ENCODE measurements at places on chromosomes 16 and 17.

GRCh38 chr17:15303268-15303667, 38.1 kb downstream of the TEKT3 start:
- no peak for DNase-seq

DNA sequence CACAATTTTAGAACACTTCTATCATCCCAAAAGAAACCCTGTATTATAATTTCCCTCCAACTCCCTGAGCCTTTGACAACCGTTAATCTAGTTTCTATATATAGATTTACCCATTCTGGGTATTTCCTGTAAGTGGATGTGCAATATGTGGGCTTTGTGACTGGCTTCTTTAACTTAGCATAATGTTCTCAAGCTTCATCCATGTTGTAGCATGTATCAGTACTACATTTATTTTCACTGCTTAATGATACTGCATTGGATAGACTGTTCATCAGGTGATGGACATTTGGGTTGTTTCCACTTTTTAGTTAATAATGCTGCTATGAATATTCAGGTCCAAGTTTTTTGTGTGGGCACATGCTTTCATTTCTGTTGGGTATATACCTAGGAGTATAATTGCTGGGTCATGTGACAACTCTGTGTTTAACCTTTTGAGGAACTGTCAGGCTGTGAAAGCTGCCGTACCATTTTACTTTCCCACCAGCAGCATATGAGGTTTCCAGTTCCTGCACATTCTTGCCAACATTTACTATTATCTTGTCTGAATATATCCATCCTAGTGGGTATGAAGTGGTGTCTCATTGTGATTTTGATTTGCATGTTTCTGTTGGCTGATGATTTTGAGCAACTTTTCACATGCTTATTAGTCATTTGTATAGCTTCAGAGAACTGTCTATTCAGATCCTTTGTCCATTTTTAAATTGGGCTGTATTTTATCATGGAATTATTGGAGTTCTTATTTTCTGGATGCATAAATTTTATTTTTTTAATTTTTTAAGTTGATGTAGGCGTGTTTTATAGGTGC, 16.4 kb downstream of the REXO5 start:
- DNase-seq: no peak

- DNase-seq: no peak
These were observed 4.3 kb upstream of the HSF5 start for GRCh38 chr17:58492238-58493121.

- DNase-seq: no peak
These were observed 415.1 kb upstream of the DYNLRB2 start for GRCh38 chr16:80125677-80126076.

- no peak for DNase-seq
These were observed 80.3 kb upstream of the PSMD7 start for GRCh38 chr16:74216319-74216718.

GRCh38 chr17:4899341-4900230, at the start of gene C17orf107:
C17orf107 (plus strand) TSS chr17:4899536; CDS start chr17:4899763, 227 bp downstream.
- peak; percentile 95 for DNase-seq

DNA sequence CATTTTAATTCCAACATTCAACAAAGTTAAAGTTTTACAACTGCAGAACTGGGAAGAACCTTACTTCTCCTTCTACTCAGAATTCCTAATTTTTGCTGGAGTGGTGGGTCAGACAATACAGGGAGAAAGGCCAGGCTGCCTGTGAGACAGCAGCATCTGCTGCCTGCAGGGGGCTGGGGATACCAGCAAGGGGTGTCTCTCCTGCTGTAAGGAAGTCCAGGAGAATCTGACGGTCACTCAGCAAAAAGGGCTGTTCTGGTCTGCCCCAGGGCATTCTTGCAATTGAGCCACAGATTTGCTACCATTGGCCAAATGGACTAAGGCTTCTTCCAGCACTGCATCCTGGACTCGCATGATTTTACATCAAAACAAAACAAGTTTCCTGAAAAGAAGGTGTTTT, 426.6 kb upstream of the CDH11 start:
- DNase-seq: no peak

DNA sequence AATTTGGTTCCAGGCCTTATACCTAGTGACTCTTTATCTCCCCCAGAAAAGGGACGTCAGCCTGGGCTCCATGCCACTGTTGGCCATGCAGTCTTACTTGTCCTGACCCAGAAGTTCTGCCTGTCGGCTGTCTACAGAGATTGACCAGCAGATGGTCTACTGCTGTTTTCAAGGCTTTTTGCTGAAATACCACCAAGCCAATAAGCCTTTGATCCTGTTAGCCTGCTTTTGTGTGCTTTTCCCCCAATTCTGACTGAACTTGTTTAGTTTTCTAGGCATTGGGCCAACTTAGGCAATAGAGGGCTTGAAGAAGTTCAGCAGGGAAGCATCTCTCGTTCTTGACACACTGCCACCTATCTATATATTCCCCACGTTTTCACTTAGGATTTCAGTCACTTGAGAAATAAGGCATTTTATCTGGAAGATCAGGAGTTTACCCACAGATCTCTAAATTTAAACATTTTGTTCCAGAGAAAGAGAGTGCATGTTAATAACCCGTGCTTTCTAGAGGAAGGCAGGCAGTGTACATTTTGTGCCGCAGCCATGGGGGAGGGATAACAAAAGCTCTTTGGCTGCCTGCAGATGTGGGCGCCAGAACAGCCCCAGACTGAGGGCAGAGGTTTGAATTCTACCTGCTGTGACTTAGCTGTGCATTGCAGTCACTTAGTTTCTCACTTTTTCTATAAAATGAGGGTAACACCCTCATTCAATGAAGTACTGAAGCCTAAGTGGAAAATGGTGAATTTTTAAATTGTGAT, 12.3 kb upstream of the CARMIL2 start:
- no peak for DNase-seq

- DNase-seq: no peak
These were observed 20.5 kb upstream of the ERN1 start for GRCh38 chr17:64150237-64151015.

GRCh38 chr17:7340179-7340578, 3.9 kb downstream of the ACAP1 start:
- DNase-seq: no peak

- DNase-seq: no peak
These were observed 21.5 kb upstream of the KCNJ16 start for GRCh38 chr17:70053241-70054234.

DNA sequence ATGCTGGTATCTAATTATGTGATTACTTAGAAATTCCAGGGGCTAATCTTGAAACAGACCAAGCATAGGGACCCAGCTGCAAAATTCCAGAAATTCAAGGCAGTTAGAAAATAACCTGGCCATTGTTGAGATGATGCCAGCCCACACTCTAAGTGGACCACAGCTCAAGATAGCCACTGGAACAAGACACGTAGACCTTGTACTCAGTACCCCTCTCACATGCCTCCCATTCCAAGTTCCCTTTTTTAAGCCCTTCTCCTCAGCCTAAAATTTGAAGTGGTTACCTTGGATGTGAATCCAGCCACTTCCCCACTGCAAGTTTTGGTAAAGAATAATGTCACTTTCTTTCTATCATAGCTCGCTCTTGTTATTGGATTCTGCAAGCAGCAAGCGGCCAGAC, 4.1 kb upstream of the ZNF19 start:
- DNase-seq: no peak

- DNase-seq: no peak
These were observed 92.1 kb downstream of the CACNG1 start for GRCh38 chr17:67136191-67137025.

DNA sequence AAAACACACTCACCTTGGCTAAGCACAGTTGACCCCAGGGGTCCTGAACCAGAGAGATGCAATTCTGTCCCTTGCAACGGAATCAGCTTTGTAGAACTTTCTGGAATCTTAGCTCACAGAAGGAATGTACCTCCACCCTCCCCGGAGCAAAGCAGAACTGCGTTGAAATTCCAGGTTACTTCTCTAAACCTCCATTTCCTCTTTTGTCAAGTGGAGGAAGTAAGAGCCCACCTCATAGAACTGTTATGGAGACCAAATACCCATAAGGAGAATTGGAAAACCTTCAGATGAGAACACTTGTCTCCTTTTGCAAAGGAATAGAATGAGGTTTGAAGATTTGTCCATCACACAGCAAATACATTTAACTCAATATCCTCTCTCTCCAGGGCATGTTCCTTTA, 86.6 kb upstream of the RBBP6 start:
- DNase-seq: no peak

DNA sequence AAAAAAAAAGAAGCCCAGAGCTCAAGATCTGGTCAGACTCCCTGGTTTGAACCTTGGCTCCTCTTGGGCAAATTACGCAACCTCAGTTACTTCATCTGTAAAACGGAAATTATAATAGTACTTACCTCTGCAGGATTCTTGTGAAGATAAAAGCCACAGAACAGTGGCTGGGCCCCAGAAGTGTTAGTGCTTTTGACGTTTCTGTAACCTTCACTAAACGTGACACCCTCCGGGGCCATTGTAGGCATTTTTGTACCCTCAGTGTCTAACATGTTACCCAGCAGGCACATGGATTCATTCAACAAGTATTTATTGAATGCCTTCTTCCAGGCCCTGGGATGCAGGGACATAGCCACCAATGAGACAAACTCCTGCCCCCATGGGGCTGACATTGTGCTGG, 58.0 kb downstream of the PITPNC1 start:
- peak; percentile 79 for DNase-seq

DNA sequence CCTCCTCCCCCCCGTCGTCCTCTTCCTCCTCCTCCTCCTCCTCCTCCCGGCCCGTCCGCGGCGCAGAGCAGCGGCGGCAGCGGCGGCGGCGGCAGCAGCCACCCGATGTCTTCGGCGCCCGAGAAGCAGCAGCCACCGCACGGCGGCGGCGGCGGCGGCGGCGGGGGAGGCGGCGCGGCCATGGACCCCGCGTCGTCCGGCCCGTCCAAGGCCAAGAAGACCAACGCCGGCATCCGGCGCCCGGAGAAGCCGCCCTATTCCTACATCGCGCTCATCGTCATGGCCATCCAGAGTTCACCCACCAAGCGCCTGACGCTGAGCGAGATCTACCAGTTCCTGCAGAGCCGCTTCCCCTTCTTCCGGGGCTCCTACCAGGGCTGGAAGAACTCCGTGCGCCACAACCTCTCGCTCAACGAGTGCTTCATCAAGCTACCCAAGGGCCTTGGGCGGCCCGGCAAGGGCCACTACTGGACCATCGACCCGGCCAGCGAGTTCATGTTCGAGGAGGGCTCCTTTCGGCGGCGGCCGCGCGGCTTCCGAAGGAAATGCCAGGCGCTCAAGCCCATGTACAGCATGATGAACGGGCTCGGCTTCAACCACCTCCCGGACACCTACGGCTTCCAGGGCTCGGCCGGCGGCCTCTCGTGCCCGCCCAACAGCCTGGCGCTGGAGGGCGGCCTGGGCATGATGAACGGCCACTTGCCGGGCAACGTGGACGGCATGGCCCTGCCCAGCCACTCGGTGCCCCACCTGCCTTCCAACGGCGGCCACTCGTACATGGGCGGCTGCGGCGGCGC, at the start of gene FOXF1:
FOXF1 (plus strand) TSS at position 63 of the 797 bp plus-strand sequence; CDS start at position 106, 43 bp downstream.
- no peak for DNase-seq

- DNase-seq: no peak
These were observed 497.4 kb upstream of the ZFHX3 start for GRCh38 chr16:73545290-73545689.

- no peak for DNase-seq
These were observed 16.0 kb upstream of the RASD1 start for GRCh38 chr17:17511881-17512858.

DNA sequence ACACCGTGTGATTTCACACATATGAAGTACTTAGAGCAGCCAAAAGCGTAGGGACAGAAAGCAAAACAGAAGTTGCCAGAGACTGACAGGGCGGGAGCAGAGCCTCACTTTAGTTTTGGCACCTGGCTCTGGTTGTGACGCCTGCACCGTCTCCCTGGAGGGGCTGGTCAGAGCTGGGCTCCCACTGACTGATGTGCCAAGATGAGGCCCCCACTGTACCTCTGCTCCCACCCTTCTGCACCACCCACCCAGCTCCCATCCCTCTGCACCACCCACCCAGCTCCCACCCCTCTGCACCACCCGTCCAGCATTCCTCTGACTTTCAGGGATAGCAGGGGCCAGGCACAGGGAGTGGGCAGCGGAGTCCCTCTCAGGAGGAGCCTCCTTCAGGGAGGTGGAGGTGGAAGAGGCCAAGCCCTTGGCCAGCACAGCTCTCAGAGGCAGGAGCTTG, 3.2 kb upstream of the PRSS21 start:
- no peak for DNase-seq

- DNase-seq: no peak
These were observed 189.7 kb downstream of the IRX5 start for GRCh38 chr16:55120408-55120807.

DNA sequence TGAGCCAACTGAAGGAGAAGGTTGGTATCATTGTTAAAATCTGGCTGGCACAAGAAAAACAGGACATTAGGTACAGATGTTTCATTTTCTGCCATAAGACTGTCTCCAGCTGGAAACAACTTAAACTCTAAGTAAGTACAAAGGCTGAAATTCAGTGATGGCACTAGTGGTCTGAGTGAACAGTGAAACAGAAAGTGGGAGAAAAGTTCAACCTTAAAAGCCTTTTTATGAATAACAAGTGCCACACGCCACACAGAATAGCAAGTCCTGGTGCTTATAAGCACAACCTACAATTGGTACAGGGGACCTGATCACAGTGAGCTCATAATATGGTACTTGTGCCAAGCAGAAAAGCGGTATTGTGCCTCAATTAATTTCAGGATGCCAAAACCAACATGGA, 56.7 kb downstream of the CEP112 start:
- DNase-seq: no peak

- no peak for DNase-seq
These were observed 4.0 kb upstream of the VAMP2 start for GRCh38 chr17:8166731-8167130.

GRCh38 chr17:19415311-19415710, 4.3 kb downstream of the RNF112 start:
- no peak for DNase-seq

GRCh38 chr17:48107137-48108055, at the start of gene SNX11:
SNX11 (plus strand) TSS chr17:48107766; CDS start chr17:48112044, 4,278 bp downstream.
- peak; percentile 93 for DNase-seq

- no peak for DNase-seq
These were observed 8.2 kb downstream of the CAPN15 start for GRCh38 chr16:535446-536405.

DNA sequence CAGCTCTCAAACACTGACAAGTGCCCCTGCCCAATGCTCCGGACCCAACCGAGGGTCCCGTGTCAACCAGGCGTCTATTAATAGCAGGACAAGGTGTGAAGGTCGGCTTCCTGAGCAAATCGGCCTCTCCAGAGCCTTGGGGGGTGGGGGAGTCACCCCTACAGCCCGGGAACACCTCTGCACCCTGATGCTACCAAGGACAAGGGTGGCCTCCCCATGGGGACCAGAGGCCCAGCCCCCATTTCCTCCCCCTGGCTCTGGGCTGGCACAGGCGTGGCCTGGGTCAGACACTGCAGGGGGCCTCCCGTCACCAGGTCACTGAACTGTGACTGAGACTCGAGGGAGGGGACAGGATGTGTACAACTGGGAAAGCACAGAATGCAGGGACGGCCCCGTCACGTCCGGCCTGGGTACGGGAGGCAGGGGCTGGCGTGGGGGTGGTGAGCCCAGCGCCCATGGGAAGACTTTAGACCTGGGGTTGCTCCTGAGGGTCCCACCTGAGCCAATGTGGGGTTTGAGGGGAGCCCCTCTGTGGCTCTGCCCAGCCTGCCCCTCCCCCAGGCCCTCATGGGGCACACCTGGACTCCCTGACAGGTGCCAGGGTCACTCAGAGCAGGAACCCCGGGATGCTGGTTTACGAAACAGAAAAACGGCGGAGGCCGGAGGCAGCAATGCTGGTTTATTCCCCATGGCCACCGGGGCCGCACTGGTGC, 579 bp upstream of the CYBA start:
- DNase-seq: peak; percentile 79

GRCh38 chr17:73955616-73956015, 247.9 kb upstream of the RPL38 start:
- no peak for DNase-seq

GRCh38 chr17:18988546-18989173, 15.9 kb downstream of the FAM83G start:
- DNase-seq: no peak

GRCh38 chr17:37286430-37286829, 89.4 kb upstream of the C17orf78 start:
- no peak for DNase-seq
